Diencephalon (tissue), 1 donor: ENCODE measurements at places on chromosomes 11 and 22. TPM values are rescaled to one million over a fixed set of nuclear protein-coding genes. Genes with fewer than 3 reads are reported as not detected.

The GGTLC2 gene
- total RNA-seq, result not detected

The TRIM51G gene
- total RNA-seq, result not detected

The NXPE4 gene
- not detected for total RNA-seq

The PGM2L1 gene
- total RNA-seq, result 348 TPM

The MIAT gene
- 125 TPM for total RNA-seq

The KRTAP5-7 gene
- not detected for total RNA-seq

The OR56A1 gene
- total RNA-seq, result 0.23 TPM

The KCNE3 gene
- 3.7 TPM for total RNA-seq

The DAGLA gene
- 11.3 TPM for total RNA-seq

The JAML gene
- 0.92 TPM for total RNA-seq

The HSPB2 gene
- 0.92 TPM for total RNA-seq

The MMP10 gene
- total RNA-seq, result 0.23 TPM

The NTM gene
- total RNA-seq, result 224 TPM

The SYT8 gene
- total RNA-seq, result not detected

The OR52E5 gene
- not detected for total RNA-seq

The PKP3 gene
- total RNA-seq, result 0.69 TPM

The GLYATL1 gene
- 3.5 TPM for total RNA-seq

The TBCEL gene
- 44.8 TPM for total RNA-seq

The PNPLA2 gene
- 6.5 TPM for total RNA-seq
